ENCODE measurements at places on chromosomes 5 and 9.

- DNase-seq, result no peak
Observed at GRCh38 chr5:107556575-107556974, 114.2 kb downstream of the EFNA5 start.

DNA sequence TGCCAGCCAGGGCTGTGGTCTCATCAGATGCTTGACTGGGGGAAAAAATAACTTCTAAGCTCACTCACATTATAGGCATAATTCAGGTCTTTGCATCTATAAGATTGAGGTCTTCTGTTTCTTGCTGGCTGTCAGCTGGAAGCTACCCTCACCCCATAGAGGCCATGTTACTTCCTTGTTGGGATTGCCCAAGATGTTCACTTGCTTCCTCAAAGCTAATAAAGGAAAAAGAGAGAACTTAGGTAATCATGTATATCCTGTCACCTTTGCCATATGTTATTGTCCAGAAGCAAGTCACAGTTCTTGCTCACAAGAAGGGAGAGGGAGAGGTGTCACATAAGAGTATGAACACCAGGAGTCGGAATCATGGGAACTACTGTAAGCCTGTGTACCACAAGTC, 38.7 kb upstream of the ANKRD34B start:
- peak; percentile 81 for DNase-seq

- peak; percentile 2 for DNase-seq
Observed at GRCh38 chr5:55324815-55325418, 17.1 kb downstream of the MTREX start.

GRCh38 chr9:88971131-88971960, 19.9 kb upstream of the S1PR3 start:
- no peak for DNase-seq

GRCh38 chr9:71765693-71766092, 2.6 kb downstream of the CEMIP2 start:
- DNase-seq, result no peak

GRCh38 chr5:90558344-90559192, at the start of gene ADGRV1:
TSS of gene ADGRV1 (plus strand) at chr5:90558797. CDS start at chr5:90558896, 99 bp downstream.
- DNase-seq, result no peak

All from CD14-positive monocyte (primary cell).